ENCODE measurements at places on chromosomes 2 and 18. TPM values are rescaled to one million over a fixed set of nuclear protein-coding genes. Genes with fewer than 3 reads are reported as not detected.

- DNase-seq: no peak
Observed at GRCh38 chr2:213757525-213757924, 473.3 kb downstream of the SPAG16 start.

DNA sequence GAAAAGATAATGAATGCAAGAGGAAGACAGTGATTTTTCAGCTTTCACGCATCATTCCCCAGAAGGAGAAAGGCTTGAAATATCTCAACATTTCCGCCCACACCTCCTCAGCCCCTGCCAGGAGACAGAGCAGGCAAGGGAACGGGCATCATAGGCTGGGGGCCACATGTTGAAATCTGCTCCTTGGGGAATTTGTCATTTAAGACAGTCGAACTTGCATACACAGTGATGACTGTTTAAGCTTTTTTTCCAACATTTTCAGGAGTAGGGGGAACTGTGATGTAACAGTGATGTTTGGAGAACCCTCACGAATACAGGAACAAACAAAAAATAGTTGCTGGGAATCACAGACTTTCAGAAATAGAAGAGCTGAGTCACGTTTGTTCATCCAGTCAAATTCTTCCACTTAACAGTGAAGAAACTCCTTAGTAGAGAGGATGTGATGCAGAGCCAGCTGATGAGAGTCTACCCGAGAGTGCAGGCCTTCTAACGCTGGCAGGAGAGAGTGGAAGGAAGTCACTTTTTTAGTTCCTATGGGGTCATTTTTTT is 266.8 kb downstream of the ALPK2 start:
- no peak for DNase-seq

- DNase-seq: no peak
Observed at GRCh38 chr2:3627500-3628100, 30.4 kb upstream of the ALLC start.

Gene CYP1B1
- 106 TPM for polyA plus RNA-seq

DNA sequence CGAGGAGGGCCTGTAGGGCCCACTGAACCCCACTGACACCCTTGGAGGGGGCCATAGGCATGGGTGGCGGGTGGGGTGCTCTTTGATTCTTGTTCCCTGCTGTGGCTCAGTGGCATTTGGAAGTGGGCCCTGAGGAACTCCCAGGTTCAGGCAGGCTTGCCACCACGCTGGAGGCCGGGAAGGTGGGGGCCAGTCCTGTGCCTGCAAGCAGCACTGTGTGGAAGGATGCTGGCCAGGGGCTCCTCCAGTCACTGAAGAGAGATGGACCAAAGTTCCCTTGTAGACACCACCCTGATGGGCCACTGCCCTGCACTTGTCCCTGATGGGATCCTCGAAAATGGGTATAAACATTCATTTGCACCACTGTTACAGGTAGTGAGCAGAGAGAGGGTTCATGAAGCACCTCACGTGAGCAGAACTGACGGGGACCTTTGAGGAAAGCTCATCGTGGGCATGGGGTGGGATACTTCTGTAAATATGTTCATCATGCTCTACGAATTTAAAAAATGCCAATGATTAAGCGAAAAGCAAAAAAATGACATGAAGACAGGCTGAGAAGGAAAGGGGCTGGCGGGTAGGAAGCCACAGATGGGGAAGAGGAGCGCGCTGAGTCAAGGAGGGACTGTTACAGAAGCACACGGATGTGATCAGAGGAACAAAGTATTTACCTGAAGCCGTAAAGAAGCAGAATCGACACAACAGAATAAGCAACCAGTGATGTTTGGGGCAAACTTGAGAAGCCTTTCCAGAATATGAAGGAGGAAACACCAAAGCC is 45.2 kb upstream of the ASB1 start:
- no peak for DNase-seq

Gene KANSL1L
- 78.0 TPM for polyA plus RNA-seq

DNA sequence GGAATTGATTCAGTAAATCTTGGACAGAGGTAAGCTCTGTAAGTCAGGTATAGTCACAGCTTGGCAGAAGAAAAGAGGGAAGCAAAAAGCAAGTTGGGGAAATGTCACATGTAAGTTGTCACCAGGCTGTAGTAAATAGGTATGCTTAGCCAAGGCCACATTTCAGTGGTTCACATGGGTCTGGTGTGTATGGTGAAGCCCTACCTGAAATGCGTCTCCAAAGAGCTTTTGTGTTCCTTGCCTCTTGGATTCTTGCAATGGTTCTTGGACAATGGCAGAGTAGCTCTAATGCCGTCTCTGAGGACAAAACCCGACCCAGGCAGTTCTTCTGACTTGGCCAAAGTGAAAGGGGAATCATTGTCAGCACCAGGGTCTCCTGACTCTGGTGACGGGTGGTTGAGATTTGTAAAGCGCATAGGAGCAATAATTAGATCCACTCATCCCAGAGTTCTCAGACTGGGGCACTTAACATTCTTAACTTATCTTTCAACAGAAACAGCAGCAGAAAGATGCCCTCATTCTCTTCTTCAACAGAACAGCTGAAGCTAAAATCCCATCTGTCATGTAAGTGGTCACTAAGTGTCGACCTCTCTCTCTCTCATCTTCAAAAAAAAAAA is 34.4 kb upstream of the RPL37A start:
- DNase-seq: no peak

DNA sequence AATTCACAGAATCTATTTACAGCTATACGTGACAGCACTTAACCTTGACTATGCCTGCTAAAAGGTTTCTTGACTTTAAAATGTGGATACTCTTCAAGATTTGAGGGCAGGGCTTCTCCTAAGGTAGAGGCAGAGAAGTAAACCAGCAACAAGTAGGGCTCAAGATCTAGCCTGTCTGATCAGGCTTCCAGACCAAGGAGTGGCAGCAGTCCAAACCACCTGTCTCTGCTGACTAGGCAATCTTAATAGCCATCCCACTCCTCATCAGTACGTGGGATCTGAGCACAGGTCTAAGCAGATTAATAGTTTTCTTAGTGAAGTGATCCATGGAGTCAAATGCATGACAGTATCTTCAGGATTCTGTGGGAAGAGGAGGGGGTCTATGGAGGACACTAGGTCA is 100.4 kb downstream of the GPD2 start:
- DNase-seq: no peak

- no peak for DNase-seq
Observed at GRCh38 chr2:55419233-55419678, 400 bp downstream of the CCDC88A start.

DNA sequence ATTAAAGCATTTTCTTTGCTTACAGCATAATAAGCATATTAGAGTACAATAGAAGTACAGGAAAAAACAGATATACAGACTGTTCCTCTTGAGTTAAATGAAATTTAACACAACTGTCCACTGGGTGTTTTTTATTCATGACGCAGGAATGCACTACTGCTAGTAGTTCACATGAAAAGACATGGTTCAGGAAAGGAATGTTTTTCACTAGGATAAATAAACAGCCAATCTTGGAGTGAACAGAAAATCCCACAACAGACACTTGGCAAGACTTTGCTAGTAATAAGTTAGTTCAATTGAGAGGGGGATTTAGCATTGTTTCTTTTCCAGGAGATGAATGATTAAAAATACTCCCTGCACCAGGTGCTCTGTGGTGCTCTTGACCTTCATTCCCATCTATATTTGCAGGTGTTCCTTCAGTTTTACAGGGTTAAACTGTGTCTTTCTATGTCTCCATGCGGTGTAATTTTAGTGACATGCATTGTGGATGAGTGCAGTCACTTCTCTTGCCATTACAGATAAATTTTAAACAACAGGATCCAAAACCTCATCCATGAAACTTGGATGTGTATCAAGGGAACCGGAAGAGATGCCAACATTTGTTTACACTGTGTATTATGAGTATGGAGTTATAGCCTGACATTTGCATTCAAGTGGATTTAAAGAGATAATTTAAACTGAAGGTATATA is 796.6 kb downstream of the DSC3 start:
- no peak for DNase-seq

Gene TRIM43
- 0.62 TPM for polyA plus RNA-seq

GRCh38 chr2:136980303-136980702 is 215.0 kb downstream of the THSD7B start:
- DNase-seq: no peak

GRCh38 chr2:191086706-191087105 is 64.1 kb downstream of the STAT4 start:
- no peak for DNase-seq

Gene THSD7B
- 5.4 TPM for polyA plus RNA-seq

Gene FOXI3
- polyA plus RNA-seq: 0.22 TPM

GRCh38 chr2:44071454-44072046 is 75.8 kb upstream of the LRPPRC start:
- DNase-seq: no peak

- DNase-seq: no peak
Observed at GRCh38 chr2:30936977-30937376, 129.7 kb upstream of the CAPN13 start.

GRCh38 chr2:222303045-222303827 is 4.4 kb upstream of the PAX3 start:
- DNase-seq: no peak

DNA sequence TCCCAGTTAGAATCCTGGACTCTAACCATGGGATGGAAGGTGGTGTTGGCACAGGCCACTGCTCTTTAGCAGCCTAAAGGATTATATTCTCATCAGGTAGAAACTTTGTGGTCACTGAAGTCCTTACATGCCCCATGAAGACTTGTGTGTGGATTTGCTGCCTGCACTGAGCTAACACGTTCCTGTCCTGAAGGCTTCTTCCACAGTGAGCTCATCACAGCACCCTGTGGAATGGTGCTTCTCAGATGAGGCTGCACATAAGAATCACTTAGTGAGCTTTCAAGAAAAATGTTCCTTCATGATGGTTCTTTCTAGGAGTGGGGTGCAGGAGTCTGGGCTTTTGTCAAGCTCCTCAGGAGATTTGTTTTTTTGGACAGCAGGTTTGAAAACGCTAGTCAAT is 26.8 kb downstream of the STAMBP start:
- no peak for DNase-seq

- no peak for DNase-seq
Observed at GRCh38 chr2:241794250-241794823, 14.7 kb upstream of the NEU4 start.

- DNase-seq: no peak
Observed at GRCh38 chr2:122706757-122707223, 951.3 kb downstream of the TSN start.
